ENCODE measurements at places on chromosomes 2 and 18.

DNA sequence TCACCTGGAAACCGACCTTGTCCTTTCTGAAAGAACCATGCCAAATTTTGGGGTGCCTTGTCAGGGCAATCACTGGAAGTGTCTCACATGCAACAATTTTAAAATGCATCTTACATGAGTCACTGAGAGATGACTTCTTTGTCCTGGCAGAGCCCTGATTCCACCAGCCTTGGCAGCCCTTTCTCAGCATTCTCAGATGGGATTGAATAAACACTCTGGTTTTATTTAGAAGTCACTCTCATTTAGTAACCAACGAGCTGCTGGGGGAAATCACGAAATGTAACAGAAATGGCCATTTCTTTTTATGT, 3.8 kb upstream of the ATP8B1 start:
- peak; percentile 76 for DNase-seq

DNA sequence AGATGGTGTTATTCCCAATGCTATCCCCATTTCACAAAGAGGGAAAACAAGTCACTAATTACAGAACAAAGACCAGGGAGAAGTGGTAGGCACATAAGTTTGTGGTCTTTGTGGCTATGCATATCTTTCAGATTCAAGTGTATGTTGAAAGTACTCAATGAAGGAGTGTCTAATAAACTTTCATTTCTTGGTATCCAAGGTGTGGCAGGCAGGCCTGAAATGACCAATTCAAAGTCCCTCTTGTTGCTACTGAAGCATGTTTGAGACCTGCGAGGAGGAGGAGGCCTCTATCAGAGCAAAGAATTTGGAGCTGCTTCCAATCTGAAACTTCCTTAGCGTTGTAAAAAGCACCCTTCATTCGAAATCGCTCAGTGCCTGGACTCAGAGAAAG, 60.9 kb upstream of the KLF7 start:
- no peak for DNase-seq

DNA sequence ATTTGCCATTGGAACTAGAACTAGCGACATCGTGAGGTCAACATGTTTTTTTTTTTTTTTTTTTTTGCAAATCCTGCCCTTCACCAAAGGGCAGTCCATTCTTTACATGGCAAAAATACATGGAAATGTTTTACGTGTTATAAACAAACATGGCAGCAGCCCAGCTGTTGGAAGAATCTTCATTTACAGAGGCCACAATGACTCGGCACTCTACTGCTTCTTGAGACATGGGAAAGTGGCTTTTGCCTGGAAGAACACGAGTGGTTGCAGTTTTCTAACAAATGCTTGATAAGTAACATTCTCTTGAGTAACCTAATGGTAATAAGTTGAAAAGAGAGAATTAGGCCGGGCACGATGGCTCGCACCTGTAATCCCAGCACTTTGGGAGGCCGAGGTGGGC, 22.8 kb upstream of the POLR1B start:
- no peak for DNase-seq

DNA sequence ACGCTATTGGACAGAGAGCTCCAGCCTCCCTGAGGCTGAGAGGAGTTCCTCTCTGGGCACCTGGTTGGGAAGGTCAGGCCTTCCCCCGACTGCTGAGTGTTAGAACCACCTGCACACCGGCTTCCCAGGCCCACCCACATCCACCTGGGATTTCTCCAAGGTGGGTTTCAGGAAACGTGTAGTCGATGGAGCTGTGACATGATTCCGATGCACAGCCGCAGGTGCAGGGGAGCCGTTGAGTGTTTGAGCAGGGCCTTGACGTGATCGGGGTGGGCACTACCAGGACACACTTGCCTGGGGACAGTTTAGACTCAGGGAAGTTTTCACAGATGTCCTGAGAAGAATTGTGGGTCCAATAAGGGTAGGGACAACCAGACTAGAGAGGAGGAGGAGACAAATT, 21.8 kb upstream of the GIGYF2 start:
- DNase-seq, result no peak

DNA sequence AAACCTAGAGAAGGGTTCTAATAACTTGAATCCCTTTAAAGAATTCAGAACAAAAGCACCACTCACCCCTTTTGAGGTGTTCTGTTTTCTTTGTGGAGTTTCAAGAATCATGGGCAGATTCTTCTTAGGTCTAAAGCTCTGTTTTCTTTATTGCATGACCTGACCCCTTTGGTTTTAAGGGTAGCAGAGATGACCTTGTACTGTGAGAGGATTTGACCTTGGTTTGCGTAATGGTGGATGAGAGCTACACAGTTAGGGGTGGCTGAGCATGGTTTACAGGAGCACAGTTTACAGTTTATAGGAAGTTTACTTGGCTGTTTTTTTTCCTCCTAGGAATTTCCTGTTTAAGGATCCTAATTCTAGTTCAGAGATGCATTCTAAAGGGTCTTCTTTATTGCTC, 1095.6 kb upstream of the NRXN1 start:
- DNase-seq, result no peak

DNA sequence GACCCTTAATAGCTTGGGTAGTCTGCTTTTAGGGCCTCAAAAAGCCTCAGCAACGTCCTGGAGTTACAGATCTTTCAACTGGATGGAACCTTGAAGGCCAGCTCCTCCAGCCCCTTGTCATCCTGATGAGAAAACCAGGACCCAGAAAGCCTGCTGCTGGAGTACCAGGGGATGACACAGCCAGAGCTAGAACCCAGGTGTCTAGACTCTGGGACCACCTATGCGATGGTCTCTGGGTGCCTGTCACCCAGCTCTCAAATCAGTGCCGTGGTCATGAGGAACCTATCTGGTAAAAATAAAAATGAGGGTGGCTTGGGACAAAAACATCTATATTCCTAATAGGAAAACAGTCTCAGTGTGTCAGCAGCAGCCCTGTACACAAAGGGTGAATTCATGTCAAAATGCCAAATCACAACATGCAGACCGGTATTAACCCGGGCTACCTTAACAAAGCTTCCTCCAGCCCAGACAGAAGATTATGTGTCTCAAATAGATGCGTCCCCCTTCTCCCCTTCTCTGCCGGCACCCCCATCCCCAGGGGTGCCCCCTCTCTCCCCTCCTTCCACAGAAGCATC, 28.5 kb downstream of the SMAD7 start:
- no peak for DNase-seq

DNA sequence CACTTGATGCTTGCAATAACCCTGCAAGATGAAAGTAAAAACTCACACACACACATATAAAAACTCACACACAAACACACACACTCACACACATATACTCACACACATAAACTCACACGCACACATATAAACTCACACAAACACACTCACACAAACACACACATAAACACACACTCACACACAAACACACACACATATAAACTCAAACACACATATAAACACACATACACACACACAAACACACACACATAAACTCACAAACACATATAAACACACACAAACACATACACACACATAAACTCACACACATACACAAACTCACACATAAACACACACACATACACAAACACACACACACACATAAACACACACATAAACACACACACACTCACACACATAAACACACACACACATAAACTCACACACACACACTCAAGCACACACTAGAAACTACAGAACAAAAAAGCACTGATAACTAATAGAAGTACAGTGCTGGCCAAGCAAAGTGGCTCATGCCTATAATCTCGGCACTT, 117.7 kb upstream of the TEKT4 start:
- no peak for DNase-seq

DNA sequence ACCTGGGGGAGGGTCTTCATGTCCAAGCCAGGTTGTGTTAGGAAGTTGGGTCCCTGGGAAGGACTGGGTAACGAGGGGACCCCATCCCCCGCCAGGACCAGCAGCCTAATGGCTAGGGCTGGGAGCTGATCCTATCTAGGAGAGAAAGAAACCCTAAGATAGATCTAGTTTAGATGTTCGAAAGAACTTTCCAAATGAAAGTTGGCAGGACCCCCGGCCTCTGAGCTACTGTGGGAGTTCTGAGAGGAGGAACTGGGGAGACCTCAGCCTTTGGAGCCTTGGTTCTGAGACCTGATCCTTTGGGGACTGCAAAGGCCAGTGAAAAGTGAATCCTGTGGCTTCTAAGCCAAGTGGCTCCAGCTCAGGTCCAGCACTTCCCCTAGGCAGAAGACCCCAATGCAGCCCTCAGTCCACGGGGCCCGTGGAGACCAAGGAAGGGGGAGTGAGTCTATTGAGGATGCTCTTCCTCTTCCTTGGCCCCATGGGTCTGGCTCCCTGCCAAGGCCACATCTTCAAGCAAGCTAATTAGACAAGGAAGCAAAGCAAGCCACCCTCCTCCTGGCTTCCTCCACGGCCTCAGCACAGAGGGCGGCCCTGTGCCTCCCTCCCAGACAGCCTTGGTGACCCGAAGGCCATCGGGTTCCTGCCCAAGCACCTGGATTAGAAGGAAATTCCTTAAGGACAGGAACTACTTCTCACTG, 23.5 kb downstream of the CCT7 start:
- DNase-seq, result no peak

All from HS-5 (cell line).